ENCODE measurements at places on chromosomes 2 and 18.

- no peak for DNase-seq
Observed at GRCh38 chr2:122960759-122961641, 1064.1 kb upstream of the CNTNAP5 start.

GRCh38 chr2:182144776-182145165 is 159.1 kb downstream of the PPP1R1C start:
- DNase-seq = no peak

- no peak for DNase-seq
Observed at GRCh38 chr2:232349946-232350635, 28.5 kb upstream of the ALPP start.

DNA sequence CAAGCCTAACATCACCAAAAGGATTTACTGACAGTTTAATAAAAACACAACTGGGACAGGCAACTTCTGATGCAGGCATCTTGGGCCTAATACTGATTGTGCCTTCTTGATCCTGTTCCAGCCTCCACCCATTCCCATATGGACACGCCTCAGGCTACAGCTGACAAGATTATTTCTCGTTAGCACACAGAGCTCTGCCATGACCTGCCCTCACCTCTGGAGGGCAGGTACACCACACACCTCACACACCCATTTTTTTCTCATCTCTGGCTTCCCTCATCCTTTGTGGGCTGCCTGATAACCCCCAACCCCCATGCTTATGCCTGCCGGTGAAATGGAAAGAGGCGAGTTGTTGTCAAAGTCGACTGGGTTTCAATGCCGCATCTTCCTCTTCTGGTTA is 147.0 kb downstream of the ANTXR1 start:
- DNase-seq = no peak

- DNase-seq = no peak
Observed at GRCh38 chr2:120933693-120934573, 198.3 kb downstream of the GLI2 start.

DNA sequence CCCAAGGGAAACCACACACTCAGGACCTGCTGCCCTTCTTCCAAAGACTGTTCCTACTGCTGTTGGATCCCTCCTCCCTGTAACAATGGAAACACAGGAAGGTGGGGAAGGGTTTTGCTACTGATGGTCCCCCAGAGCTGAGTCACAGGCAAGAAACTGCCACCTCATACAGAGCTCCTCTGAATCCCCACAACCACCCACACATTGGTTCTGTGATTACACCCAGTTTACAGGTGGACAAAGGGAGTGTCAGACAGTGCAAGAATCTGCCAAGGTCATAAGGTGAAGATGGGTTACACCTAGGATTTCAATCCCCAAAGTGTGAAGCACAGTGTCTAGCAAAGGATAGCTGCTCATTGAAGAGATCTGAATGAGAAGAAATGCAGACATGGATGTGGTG is 141.7 kb upstream of the LMAN1 start:
- no peak for DNase-seq

DNA sequence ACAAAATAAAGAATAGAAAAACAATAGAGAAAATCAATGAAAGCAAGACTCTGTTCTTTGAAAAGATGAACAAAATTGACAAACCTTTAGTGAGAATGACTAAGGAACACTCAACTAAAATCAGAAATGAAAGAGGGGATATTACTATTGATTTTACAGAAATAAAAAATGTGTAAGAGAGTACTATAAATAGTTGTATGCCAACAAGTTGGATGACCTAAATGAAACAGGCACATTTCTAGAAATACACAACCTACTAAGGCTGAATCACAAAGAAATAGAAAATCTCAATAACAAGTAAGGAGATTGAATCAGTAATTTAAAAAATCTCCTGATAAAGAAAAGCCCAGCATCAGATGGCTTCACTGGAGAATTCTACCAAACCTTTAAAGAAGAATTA is 18.4 kb upstream of the MALL start:
- no peak for DNase-seq
